T-helper 2 cell treated with Interferon-gamma antibody and Interleukin-4, amounts not matched to agents 5 μg/mL and 100 μg/mL, for 36 hours (primary cell): ENCODE measurements at places on chromosomes 3 and 15.

DNA sequence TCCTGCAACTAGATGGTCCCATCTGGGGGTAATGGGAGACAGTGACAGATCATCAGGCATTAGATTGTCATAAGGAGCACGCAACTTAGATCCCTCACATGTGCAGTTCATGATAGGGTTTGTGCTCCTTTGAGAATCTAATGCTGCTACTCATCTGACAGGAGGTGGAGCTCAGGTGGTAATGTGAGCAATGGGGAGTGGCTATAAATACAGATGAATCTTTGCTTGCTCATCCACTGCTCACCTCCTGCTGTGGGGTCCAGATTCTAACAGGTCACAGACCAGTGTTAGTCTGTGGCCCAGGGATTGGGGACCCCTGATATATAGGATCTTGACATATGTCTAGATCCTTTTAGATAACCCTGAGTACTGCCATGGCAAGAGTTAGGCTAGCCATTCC is 52.7 kb downstream of the RASGRF1 start:
- DNase-seq, result no peak

GRCh38 chr3:20563251-20563650 is 377.2 kb upstream of the SGO1 start:
- DNase-seq, result no peak

GRCh38 chr3:34889641-34890040 is 749.7 kb upstream of the ARPP21 start:
- no peak for DNase-seq

DNA sequence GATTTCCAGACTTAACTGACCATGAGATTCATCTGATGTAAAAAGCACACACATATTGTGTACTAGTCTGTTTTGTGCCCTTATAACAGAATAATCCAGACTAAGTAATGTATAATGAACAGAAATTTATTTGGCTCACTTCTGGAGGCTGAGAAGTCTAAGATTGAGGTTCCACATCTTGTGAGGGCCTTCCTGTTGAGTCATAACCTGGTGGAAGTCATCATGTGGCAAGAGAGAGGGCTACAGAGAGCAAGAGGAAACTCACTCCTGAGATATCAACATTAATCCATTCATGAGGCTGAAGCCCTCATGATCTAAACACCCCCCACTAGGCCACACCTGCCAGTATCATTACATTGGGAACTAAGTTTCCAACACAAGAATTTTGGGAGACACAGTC is 977.6 kb downstream of the MCTP2 start:
- DNase-seq, result no peak

GRCh38 chr3:195080125-195080524 is 190.8 kb downstream of the XXYLT1 start:
- no peak for DNase-seq

- no peak for DNase-seq
These were observed 6.3 kb upstream of the FAM3D start for GRCh38 chr3:58672880-58673279.

DNA sequence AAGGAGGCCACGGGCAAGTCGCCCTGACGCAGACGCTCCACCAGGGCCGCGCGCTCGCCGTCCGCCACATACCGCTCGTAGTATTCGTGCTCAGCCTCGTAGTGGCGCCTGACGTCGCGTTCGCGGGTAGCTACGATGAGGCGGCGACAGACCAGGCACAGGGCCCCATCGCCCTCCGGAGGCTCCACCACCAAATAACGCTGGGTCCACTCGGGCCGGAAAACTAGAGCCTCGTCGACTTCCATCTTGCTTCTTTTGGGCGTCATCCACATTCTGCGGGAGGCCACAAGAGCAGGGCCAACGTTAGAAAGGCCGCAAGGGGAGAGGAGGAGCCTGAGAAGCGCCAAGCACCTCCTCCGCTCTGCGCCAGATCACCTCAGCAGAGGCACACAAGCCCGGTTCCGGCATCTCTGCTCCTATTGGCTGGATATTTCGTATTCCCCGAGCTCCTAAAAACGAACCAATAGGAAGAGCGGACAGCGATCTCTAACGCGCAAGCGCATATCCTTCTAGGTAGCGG is at the start of gene EPM2AIP1:
EPM2AIP1 (minus strand) TSS at position 326 of the 520 bp plus-strand sequence; CDS start at position 272, 54 bp downstream.
- DNase-seq, result peak; percentile 99

DNA sequence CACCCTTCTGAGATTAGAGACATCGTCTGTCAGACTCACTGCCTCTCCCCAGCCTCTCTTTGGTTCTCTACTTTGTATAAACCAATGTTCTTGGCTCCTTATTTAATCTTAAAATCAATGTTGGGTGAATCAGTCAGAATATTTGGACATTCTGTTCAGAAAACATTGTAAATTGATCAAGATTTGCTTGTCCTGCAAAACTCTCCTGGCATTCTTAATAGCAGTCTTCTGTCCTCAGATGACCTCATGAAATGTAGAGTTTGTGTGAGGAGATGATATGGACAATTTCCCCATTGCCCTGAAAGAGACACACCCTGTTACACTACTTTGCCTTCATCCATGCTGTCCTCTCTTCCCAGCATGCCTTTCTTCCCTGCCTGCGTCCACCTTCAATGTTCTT is 33.6 kb downstream of the CD200R1L start:
- no peak for DNase-seq

- no peak for DNase-seq
These were observed 33.1 kb downstream of the FLNB start for GRCh38 chr3:58041182-58041825.

DNA sequence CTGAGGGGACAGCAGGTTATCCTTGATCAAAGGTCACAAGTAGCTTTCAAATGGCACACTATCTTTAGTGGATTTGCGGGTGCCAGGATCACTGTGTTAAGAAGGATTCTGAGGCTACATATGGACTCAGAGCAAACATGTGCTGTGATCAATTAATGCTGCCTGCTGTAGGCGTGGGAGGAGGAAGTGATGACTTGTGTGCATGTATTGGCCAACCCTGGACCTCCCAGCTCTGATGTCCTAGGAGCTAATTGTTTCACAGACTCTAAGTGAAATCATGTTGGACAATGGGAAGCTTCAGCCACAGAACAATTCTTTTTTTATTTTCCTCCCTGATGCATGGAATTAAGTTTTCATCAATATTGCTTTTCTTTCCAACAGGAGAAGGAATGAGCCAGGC is 24.4 kb downstream of the FAH start:
- no peak for DNase-seq

GRCh38 chr15:77839970-77840905 is 207.5 kb upstream of the LINGO1 start:
- no peak for DNase-seq

- peak; percentile 71 for DNase-seq
These were observed at the start of gene EOMES for GRCh38 chr3:27721717-27722564. EOMES (minus strand) TSS chr3:27722323; CDS start chr3:27722294, 29 bp downstream.

DNA sequence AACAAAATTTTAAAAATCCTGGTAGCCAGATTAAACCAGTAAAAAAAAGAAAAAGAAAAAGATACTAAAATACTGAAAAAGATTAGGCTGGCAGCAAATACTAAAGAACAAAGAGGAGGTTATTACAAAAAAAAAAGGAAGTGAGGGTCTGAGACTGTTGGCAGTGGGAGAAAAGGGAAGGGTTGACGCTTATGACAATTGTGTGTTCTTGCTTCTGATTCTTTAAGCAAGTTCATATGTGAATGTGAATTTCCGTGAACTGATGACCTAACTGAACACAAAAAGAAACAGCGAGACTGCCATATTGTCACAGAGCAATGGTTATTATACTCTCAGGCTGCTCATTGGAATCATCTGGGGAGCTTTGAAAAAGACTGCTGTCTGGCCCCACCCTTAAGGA is 56.5 kb downstream of the ATP13A4 start:
- no peak for DNase-seq

GRCh38 chr3:9133656-9134055 is 115.8 kb downstream of the SRGAP3 start:
- no peak for DNase-seq

DNA sequence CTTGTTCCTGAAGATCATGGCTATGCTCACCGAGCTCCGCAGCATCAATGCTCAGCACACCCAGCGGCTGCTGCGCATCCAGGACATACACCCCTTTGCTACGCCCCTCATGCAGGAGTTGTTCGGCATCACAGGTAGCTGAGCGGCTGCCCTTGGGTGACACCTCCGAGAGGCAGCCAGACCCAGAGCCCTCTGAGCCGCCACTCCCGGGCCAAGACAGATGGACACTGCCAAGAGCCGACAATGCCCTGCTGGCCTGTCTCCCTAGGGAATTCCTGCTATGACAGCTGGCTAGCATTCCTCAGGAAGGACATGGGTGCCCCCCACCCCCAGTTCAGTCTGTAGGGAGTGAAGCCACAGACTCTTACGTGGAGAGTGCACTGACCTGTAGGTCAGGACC is 35.2 kb downstream of the NR1I2 start:
- no peak for DNase-seq

- no peak for DNase-seq
These were observed 25.4 kb downstream of the TMEM44 start for GRCh38 chr3:194607592-194608389.
